ENCODE measurements at places on chromosomes 5 and 9.

- no peak for DNase-seq
Observed at GRCh38 chr9:136824496-136825225, 16.9 kb downstream of the RABL6 start.

DNA sequence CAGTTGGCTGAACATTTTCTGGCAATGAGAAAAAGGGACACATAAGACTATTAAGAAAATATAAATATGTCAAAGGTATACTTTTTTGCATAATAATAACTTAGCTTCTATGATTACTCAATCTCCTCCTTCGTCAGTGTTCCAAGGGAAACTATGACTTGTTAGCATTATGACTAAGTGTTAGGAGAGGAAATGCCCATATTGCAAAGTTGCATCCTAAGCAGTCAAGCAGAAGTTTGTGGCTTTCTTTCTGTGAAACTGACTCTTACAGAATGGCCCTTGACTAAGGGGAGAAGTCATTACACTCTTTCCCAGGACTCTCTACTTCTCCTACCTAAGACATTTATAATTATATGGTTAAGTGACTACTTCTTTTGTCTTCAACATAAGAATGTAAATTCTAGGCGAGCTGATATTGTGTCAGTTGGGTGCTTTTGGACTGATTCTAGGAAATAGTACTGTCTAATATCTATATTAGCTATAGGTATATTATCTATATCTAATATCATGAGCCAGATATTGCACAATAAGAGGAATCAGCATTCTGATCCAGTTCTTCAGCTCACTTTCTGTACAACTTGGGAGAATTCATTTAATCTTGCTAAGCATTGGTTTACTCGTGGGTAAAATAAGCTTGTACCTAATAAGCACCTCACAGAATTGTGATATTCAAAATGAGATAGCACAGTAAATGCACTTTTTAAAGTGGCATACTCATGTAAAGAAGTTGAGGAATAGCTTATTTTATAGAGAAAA lies 16.4 kb upstream of the SPINK6 start:
- DNase-seq, result no peak

DNA sequence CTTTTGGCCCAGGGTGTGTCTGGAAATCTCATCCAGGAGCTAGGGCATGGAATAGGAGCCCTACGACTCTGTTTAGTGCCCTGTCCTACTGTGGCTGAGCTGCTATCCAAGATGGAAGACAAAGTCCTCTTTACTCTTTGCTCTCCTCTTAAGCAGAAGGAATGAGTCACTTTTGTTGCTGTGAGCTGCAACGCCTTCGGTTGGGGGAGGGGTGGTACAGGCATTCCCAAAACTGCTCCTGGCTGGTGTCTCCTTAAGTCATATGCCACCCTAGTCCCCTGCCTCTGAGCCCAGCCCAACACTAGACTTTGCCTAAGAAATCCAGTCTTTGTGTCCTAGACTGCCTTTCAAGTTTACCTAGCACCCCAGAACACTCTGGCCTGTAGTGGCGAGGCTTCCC lies 99.9 kb downstream of the PRR16 start:
- DNase-seq, result no peak

- no peak for DNase-seq
Observed at GRCh38 chr5:9265441-9266287, 280.2 kb downstream of the SEMA5A start.

DNA sequence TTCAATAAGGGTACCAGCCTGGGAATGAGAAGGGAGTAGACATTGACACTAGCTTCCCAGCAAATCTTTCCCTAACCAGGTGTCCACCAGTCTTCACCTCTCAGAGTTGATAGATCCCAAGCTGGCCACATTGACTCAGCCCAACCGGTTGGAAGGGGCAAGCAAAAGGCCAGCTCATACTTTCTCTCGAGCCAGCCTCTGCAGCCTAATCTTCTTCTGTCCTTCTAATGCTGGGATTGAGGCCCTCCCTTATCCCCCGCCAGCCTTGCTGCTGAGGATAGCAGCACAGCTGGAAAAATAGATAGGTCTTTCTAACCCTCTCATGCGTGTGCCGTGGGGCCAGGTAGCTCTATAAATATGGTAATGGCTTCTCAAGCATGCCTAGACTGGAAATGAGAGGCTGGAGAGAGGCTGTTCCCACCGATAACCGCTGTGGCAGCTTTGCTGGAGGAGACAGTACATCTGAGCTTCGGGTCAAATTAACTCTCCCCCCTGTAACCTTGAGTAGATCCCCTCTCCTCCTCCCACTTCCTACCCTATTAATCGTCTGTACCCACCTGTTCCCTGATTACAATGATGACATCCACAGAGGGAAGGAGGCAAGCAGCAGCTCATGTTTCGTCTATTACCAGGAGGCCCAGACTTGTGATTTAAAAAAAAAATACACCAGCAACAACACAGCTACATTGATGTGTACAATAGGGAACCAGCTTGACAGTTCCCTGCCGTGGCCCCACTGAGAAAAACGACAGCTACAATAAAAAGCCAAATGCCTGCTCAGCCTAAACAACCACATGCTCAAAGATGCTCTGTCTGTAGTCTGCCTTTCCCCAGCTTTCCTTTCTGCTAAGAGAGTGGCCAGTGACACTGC lies 219.9 kb upstream of the BRINP1 start:
- no peak for DNase-seq

- peak; percentile 86 for DNase-seq
Observed at GRCh38 chr9:137083394-137084004, 3.3 kb upstream of the MAN1B1 start.

GRCh38 chr9:123401879-123402513 lies 46.0 kb downstream of the CRB2 start:
- no peak for DNase-seq

DNA sequence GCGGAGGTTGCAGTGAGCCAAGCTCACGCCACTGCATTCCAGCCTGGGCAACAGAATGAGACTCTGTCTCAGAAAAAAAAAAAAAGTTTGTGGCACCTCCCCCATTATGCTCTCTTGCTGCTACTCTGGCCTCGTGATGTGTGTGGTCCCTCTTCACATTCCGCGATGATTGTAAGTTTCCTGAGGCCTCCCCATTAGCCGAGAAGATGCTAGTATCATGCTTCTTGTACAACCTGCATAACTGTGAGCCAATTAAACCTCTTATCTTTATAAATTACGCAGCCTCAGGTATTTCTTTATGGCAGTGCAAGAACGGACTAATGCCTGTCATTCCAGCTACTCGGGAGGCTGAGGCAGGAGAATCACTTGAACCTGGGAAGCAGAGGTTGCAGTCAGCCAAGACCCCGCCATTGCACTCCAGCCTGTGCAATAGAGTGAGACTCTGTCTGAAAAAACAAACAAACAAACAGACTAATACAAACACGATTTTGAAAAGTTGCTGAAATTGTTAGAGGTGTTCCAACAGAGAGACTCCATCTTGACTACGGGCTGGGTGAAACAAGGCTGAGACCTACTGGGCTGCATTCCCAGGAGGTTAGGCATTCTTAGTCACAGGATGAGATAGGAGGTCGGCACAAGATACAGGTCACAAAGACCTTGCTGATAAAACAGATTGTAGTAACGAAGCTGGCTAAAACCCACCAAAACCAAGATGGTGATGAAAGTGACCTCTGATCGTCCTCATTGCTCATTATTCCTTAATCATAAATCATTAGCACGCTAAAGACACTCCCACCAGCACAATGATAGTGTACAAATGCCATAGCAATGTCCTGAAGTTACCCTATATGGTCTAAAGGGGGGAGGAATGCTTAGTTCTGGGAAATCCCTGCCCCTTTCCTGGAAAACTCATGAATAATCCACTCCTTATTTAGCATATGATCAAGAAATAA lies 8.3 kb upstream of the AFF4 start:
- no peak for DNase-seq

GRCh38 chr5:74542482-74542881 lies 98.0 kb downstream of the ENC1 start:
- DNase-seq, result no peak

DNA sequence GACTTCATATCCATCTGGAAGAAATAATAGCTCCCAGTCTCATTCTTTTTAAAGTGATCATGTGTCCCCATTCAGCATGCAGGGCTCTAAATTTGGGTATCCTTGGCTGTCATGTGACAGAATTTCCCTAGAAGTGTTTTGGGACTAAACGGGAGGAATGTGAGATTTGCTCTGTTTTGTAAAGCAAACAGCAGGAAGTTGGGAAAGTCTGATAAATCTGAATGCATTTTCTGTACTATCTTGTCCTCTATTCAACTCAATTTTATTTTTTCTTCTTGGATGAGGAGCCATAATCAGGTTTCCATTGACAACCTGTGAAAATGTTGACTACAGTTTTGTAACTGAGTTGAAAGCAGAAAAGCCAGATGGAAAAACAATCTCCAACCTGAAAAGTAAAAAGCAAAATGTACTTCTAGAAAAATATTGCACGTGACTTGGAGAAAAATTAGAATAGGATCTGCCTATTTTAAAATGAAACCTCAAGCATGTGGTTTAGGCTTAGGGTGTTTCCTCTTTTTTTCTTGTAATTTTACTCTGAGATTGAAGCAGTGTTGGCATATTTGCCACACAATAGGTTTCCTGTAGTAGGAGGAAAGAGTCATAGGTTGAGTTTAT lies 76.2 kb upstream of the IL6ST start:
- no peak for DNase-seq

DNA sequence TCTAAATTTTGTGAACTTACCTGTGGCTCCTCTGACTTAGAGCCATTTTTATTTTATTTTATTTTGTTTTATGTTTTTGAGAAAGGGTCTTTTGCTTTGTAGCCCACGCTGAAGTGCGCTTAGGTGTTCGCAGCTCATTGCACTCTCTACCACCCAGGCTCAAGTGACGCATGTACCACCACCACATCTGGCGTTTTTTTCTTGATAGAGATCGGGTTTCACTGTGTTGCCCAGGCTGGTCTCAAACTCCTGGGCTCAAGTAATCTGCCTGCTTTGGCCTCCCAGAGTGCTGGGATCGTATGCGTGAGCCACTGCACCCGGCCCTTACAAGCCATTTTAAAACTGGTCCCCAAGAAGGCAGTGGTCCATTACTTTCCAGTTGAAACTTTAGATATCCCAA lies 18.5 kb downstream of the MATR3 start:
- no peak for DNase-seq

- DNase-seq, result no peak
Observed at GRCh38 chr9:35436933-35437332, 53.0 kb upstream of the RUSC2 start.

DNA sequence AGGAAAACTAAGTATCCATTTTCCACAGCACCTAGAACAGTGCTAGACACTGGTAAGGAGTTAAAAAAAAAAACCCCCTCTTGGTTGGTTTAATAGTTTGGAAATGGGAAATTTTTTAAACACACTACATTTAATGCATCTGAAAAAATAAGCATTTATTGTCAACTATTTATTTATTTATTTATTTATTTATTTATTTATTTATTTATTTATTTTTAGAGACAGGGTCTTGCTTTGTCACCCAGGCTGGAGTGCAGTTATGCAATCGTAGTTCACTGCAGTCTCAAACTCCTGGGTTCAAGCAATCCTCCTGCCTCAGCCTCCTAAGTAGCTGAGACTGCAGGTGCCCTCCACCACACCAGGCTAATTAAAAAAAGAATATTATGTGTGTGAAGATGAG lies 51.6 kb downstream of the SNCAIP start:
- no peak for DNase-seq

DNA sequence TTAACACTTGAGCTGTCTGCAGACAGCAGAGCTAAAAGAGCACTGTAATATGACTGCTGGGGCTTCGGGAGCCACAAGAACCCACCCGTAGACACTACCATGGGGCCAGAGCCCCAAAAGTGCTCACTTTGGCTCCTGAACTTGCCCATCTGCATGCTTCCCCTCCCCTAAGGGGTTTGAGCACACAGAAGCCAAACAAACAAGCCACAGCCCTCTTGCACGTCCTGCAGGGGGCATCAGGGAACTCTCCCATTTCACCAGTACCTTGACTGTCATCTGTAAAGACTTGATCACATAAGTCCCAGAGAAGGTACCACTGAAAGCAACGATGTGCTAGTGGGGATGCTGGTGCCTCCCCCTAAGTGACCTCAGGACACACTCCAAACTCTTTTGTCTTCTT lies 681.8 kb downstream of the SEMA5A start:
- DNase-seq, result no peak

- DNase-seq, result no peak
Observed at GRCh38 chr9:126694206-126695081, 80.7 kb downstream of the LMX1B start.

DNA sequence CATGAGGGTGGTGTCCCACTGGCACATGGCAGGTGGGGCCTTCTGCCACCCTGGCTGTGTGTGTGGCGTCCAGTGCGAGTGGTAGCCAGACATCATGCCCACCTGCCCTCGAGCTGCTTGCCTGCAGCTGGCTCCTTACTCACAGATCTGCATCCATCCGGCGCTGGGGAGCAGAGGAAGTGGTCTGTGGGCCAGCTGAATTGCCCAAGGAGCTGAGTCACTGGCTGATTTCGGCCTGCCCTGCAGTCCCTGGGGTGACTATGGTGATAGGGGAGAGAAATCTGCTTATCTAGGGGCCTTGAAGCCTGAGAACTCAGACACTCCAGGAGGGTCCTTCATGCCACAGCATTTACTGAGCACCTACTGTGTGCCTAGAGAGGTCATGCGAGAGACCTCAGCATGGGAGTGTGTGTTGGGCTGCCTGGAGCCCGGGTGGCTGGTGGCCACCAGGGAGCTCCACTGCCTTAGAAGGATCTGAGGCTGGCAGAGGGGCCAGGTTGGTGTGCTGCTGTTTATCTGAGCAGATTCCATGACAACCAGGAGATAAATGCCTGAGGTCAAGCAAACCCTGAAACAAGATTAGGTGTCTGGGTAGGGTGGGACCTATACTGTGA lies 57.1 kb downstream of the SLC22A5 start:
- DNase-seq, result peak; percentile 73

GRCh38 chr5:44911501-44911900 lies 102.8 kb downstream of the MRPS30 start:
- DNase-seq, result no peak

DNA sequence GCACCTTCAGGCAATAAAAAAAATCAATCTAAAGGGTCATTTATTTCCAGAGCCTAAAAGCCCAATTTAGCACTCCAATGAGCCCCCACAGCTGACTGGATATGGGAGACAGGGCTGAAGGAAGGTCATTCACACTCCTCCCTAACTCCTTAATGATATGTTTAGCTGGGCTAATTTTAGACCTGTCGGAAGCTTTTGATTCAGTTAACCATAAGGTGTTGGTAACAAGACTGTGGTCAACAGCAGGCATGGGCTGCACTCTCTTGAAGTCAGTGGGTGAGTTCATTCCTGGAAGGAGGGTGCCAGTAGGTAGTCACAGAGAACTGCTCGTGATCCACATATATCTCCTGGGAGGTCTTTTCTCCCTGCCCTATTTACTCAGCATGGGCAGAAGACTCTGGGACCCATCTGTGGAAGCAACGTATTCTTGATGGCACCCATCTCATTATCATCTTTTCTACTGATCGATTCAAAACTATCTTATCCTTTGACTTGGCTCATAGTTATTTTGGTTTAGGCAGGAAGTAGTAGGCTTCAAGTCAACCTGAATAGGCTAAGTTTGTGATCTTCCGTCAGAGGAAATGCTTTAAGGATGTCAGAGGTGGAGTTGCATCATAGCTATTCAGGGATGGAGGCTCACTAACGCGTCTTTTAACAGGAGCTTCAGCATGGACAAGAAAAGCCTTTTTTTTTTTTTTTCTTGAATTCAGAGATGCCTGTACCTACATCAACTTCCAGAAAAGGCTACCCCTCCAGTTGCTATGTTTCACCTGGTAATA lies 367.7 kb upstream of the SLC30A5 start:
- no peak for DNase-seq

GRCh38 chr9:136056546-136057235 lies 38.4 kb downstream of the NACC2 start:
- no peak for DNase-seq
